Left ventricle myocardium superior (tissue), 1 donor: ENCODE measurements at places on chromosomes 3 and 15. TPM values are rescaled to one million over a fixed set of nuclear protein-coding genes. Genes with fewer than 3 reads are reported as not detected.

GRCh38 chr3:152071924-152072323 lies 196.8 kb upstream of the MBNL1 start:
- no peak for DNase-seq

DNA sequence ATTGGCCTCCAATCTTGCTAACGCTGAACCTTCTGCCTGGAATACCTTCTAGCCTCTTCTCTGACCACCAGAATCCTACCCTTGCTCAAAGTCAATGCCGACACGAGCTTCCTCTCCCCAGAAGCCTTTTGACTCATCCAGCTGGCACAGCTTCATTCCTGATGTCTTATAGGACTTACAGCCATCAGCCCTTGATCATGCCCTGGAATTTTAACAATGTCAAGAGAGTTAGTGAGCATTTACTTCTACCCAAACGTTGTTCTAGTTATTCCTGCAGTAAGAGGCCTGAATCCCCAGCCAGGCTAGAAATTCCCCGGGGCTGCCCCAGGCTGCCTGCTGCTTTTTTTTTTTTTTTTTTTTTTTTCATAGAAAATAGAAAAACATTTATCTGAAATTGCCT lies 3.9 kb downstream of the CYP1A2 start:
- no peak for DNase-seq

UCN2 gene
- 0.17 TPM for total RNA-seq

OXTR gene
- 0.20 TPM for total RNA-seq

DNA sequence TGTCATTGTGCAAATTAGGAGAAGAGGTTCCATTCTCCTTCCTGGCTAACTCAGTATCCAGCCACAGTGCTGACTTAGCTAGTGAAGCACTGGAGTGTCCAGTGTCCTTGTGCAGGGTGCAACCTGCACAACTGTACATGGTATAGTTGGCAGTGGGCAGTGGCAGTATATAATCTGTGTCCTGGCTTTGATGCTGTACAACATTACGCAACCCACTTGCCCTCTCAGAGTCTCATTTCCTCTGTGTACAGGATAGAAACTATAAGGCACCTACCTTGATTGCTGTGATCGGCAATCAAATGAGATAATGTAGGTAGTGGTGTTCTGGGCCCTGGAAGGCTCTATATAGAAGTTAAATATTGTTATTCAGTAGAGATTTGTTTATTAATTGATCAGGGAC lies 333.6 kb downstream of the CLSTN2 start:
- DNase-seq, result no peak

- no peak for DNase-seq
These were observed 3.6 kb downstream of the ZBTB38 start for GRCh38 chr3:141371882-141372281.

ZNF385D gene
- total RNA-seq, result 2.8 TPM

CCR3 gene
- total RNA-seq, result not detected

GOLGA8G gene
- total RNA-seq, result not detected

GRCh38 chr15:44763187-44763586 lies 26.9 kb downstream of the TRIM69 start:
- no peak for DNase-seq

- DNase-seq, result no peak
These were observed 96.6 kb upstream of the CBLB start for GRCh38 chr3:105965384-105965783.

- DNase-seq, result no peak
These were observed 22.0 kb upstream of the ATP13A3 start for GRCh38 chr3:194508491-194509453.
